A549 treated with DMSO at 1 μM for 4 hours (cell line): ENCODE measurements at places on chromosomes 5 and 9. TPM values are rescaled to one million over a fixed set of nuclear protein-coding genes. Genes with fewer than 3 reads are reported as not detected.

The CDKN2AIPNL gene
- total RNA-seq: 38.7 to 46.8 TPM (median 43.0 TPM) in 5 replicates

The CYLC2 gene
- not detected in 5 replicates for total RNA-seq

The SHB gene
- 41.7 to 58.5 TPM (median 57.3 TPM) in 5 replicates for total RNA-seq

The NEUROG1 gene
- total RNA-seq: not detected in 5 replicates

The RASGEF1C gene
- total RNA-seq: 0.07 to 0.18 TPM (median 0.14 TPM) in 4 of 5 replicates, not detected in the other
